Stimulated activated CD8-positive, alpha-beta memory T cell treated with anti-CD3 and anti-CD28 coated beads, Interleukin-7, amount 100 ng/mL, for 48 hours (primary cell): ENCODE measurements at places on chromosomes 16 and 17.

DNA sequence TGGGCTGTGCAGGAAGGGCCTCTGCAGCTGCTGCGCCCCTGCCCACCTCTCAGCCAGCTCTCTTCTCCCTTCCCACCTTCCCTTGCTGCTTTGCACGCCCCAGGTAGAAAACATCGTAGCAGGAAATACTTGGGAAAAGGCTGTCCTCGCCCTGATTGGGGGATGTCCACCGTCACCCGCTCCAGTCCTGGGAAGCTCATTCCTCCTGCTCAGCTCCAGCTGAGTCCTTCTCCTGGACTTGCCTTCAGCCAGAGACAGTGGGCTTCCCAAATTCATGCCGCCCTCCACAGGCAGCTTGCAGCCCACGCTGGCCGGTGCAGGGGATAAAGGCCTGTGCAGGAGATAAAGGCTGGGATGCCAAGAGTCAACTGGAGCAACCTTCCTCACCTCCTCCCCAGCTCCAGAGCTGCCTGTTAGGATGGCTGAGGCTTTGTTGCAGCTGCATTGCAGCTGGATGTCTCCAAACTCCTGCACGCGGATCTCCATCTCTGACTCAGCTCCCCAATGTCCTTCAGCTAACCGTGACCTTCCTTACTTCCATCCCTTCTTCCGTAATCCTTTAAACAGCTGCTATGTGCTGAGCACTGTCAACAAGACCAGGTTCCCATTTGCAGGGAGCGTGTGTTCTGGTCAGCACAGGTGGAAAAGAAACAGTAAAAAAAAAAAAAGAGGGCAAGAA lies 402.0 kb upstream of the TNRC6C start:
- no peak for DNase-seq

DNA sequence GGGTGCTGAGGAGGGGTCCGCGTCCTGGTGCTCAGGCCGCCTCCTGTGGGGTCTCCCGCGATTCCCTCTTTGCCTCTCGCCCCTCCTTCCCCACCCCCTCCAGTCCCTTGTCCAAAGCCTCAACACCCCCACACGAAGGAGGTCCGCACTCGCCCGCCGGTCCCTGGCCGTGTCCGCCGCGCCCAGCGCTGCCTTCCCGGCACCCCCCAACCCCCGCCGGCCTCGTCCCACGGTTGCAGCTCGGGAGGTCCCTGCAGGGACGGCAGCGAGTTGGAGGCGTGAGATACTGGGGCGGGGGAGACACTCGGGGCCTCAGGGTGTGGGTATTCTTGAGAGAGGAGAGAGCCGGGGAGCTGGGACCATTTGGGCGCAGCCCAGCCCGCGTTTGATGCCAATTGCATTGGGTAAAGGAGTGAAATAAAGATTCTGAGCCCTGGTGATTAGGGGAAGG lies 468 bp downstream of the FLYWCH2 start:
- DNase-seq, result no peak

DNA sequence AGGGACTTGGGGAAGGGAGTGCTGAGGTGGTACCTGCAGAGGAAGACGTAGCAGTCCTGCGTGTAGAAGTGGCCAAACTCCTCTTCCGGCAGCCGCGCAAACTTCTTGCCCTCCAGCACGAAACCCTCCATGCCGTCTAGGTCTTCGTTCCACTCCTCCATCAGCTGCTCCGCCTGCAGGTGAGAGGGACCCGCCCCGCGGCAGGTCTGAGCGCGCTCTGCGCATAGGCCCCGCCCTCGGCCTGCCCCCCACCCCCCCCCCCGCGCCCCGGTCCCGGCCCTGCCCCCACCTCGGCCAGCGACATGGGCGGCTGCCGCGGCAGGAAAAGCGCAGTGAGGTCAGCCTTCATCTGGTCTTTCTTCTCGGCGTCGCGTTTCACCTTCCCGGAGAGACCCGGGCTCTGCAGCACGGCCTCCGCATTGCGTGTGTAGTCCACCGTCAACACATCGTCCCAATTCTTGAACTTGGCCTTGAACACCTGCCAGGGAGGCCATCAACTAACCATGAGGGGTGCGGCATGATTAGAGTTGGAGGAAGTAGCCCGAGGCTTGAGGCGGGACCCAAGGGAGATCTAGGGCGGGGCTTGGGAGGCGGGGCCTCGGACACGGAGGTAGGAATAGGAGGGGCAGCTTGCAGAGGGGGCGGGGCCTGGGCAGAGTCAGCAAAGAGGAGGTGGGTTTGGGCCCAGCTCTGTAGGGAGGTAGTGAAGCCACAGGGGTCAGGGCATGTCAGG lies 11.5 kb downstream of the FLII start:
- DNase-seq, result no peak

DNA sequence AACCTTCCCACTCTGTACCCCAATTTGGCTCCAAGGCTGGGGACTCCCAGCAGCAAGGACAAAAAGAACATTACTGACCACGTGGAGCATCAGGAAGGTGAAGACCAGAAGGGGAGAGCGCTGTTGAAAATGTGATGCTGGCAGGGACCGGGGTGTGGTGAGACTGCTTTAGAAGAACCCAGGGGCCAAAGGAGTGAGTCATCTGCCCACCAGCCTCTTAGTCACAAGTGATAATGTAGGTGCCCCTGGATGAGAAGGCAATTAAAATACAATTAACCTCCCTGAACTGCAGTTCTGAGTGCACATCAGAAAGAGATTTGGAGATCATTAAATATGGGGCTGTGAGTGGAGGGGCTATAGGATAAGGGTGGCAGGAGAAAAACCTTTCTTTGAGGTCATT lies 366.6 kb upstream of the CCL2 start:
- no peak for DNase-seq

DNA sequence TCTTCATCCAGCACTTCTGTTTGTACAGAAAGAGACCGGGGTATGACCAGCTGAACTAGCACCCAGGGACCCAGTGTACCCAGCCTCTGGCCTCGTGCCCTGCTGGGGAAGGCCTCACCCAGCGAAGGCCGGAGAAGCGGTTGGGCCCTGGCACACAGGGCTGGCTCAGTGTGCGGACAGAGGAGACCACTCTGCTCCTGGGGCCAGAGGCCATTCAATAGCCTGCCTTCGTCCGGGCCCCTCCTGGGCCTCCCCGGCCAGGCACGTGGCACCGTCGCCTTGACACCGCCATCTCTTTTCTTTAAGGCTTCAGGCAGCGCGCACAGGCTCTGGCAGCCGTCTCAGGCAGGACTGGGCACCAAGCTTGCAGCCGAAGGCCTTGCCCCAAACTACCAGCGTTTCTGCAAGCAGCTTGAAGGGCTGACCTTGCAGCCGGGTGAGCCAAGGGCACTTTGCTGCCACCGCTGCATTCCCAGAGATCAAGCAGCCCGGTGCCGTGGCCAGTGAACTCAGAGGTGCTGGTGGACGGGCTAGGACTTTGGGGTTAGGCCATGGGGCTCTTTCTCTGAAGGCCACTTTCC lies 8.0 kb downstream of the TAX1BP3 start:
- DNase-seq, result no peak

- no peak for DNase-seq
These were observed 393.1 kb upstream of the ASIC2 start for GRCh38 chr17:33686171-33686570.

DNA sequence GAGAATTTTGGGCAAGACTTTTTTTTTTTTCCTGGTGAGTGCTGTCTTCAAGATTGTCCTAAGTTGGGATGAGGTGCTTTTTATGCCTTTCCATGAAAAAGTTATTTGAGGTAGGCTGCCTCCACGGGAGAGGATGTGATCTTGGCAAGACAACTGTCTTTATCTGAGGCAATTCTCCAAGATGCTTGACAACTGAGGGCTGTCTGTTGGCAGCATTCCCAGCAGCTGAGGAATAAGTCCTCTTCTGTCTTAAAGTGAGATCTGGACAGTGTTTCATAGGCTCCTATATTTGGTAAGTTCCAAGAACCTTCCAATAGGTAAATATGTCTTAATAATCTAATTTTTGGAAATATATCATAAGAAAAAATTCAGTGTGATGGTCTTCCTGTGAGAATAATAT lies 662.0 kb downstream of the CDH11 start:
- DNase-seq, result no peak

GRCh38 chr17:77061669-77062068 lies 79.1 kb upstream of the SEC14L1 start:
- DNase-seq, result no peak

DNA sequence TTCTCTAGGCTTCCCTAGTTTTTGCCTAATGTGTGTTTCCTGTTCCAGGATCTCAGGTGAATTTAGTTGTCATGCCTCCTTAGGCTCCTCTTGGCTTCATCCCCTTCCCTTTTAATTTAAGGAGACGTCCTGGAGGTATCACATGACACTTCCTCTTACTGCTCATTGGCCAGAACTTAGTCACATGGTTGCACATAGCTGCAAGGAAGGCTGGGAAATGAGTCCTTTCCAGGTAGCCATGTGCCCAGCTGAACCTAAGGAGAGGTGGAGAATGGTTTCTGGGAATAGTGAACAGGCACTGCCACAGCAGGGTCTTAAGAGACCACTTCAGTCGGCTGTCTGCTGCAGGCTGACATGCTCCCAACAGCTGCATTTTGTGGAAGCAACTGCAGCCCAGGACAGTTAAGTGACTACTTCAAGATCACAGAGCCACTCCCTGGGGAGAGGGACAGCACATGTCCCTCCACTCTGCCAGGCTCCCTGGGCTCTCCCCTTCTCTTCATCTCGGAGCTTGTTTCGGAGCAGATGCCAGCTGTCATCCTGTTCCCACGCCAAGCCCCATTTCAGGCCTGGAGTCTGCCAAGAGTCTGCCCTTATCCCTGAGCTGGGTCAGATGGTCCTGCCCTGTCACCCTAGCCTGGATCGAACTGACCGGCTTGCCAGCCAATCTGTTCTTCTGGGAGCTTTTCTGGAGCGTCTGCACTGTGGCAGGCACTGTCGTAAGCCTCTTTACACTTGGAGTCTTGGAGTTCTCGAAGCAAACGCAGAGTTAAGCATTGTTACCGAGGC lies 81.4 kb upstream of the FOXF1 start:
- no peak for DNase-seq

DNA sequence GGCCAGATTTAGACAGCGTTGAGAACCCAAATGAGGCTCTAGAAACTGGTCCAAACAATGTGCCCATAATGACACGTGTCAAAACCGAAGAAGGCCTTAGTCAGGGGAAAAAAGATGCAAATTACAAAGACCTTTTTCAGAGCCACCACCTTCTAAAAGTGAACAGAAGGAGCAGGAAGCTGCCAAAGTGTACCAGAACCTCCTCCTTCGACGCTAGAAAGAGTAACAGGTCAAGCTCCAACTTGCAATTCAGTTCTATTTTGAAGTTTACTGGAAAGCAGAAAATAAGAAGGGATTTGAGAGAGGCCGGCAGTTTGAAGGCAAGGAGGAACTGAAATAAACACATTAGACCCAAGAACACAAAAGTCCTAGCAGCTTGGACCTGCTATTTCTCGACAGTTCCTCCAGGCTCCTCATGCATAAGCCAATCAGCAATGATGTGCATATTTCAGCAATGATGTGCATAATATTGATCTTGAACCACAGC lies 61.8 kb downstream of the XYLT1 start:
- no peak for DNase-seq

DNA sequence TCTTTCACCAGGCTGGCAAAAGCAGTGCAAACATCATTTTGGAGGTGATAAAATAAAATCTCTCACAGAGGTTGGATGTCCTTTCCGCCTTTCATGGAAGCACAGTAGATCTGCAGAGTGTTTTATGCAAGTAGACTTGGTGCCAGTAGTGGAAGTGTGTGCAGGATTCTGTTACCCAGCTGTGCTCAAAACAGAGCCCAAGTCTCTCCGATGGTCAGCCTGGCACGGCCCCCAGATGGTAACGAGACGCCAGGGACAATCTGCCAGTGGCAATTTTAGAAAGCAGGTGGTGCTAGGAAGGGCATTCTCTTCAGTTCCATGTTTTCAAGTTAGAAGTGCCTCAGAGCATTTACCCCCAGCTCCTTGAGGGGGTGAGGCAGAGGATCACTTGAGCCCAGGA lies 1.5 kb upstream of the MTHFSD start:
- DNase-seq, result no peak

GRCh38 chr17:51059781-51060180 lies 60.9 kb downstream of the SPAG9 start:
- DNase-seq, result no peak

DNA sequence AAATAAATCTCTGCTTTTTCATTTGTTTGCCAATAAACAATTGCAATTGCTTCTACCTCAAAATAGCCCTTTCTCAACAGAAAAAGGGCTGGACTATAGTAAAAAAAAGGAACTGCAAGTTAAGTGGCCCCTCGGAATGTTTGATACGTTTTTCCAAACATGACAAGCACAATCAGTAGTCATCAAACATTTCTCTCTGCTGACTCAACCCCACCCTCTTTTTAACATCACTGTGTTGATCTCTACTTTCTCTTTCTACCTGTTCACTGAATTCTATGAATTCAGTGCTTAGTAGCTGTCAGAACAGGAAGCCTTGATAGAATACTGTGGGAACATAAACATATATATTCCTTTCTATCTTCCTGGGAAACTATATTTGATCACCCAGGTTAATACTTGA lies 116.5 kb upstream of the AXIN2 start:
- DNase-seq, result no peak

DNA sequence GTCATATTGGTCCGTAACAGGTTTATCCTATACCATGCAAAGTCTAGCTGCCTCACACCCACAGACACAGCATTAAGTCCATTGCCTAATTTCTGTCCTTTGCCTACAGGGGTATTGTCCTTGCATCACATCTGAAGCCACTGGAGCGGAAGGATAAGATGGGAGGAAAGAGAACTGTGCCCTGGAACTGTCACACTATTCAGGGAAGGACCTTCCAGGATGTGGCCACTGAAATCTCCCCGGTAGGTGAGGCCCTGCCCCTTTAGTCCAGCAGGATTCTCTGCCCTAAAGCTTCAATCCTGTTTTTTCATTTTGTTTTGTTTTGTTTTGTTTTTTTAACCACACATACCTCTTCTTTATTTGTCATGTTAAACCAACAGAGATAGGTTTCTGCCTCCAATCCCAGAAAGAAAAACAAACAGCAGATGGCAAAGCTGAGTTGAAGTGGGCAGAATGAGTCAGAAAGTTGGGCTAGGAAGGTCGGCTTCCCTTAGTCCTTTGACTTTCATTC lies 2.2 kb upstream of the EFTUD2 start:
- DNase-seq, result no peak
